ENCODE measurements at places on chromosomes 7 and 10.

DNA sequence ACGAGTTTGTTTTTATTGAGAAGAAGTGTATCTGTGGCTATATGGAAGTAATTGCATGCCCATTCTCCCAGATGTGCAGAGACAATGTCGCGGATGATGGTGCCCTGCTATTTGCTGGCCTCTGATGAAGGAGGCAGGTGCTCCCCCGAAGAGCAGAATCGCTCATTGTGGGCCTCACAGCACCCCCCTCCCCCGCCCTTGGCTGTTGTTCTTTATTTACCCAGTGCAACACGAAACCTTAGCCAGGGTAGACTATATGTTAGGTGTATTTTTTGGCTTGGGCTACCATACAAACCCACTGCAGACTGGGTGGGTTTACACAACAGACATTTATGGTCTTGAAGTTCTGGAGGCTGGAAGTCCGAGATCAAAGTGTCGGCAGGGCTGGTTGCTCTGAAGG, 3.4 kb upstream of the ADCY1 start:
- DNase-seq = no peak

DNA sequence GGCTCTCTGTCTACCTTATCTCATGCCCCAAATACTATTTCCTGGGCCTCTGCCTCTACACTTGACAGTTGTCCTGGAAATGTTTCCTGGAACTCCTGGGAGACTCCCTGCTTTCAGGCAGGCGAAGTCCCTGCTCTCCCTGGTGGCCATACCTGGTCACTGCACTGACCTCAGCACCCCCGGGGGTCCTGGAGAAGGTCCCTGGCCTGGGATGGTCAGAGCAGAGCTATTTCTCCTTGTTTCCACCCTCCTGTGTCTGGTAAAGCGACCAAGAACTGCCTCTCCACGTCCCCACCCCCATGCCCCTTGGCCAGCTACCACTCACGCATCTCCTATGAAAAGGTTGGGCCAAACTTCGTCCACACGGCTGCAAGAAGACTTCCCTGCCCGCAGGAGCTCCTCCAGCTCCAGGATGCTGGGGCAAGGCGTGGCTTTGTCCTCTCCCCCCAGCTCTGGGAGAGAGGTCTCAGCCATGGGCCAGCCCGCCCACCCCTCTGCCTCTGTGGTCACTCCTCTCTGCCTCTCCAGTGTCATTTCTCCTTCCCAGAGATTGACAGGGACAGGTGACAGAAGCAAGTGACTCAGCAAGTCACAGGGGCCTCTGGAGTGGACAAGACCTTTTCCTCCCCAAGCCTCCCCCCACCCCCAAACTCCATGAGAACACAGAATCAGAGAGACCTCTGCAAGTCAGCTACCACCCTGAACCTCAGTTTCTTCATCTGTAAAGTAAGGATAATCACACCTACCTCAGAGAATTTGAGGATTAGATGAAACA, 2.6 kb upstream of the SAMD8 start:
- peak; percentile 49 for DNase-seq

DNA sequence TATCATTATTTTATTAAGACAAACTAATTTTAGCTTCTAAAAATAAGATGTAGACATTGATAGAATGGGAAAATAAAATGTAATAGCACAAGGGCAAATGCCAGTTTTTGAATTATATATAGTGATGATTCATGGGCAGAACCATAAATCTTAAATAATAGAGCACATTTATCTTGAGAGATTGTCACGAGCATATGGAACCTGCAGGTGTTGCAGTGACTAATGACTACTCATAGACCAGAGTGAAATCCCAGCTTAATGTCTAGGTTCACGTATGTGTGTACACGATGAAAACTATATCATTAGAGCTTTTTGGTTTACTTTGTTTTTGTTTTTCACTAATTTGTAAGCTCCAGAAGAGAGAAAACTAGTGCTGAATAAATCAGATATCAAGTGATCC, 150.2 kb upstream of the CACNA2D1 start:
- peak; percentile 95 for DNase-seq

- DNase-seq = no peak
These were observed 22.1 kb upstream of the TBXAS1 start for GRCh38 chr7:139807009-139807408.

- peak; percentile 34 for DNase-seq
These were observed 11.5 kb upstream of the MALSU1 start for GRCh38 chr7:23287612-23288011.

DNA sequence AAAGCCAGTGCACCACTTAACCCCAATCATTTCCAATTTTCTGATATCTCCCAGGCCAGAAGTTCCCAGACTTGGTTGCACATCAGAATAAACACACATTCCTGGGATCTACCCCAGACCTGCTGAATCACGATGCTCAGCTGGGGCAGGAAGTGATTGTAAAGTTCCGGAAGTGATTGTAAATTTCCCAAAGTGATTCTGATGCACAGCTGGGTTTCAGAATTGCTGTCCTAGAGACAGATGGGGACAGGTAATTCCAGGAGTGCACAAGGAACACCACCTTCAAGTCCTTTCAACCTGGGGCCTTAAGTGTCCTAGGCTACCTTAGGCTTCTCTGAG, 104.2 kb upstream of the EEPD1 start:
- peak; percentile 13 for DNase-seq

- DNase-seq = no peak
These were observed 213.6 kb upstream of the INHBA start for GRCh38 chr7:41916450-41916927.

DNA sequence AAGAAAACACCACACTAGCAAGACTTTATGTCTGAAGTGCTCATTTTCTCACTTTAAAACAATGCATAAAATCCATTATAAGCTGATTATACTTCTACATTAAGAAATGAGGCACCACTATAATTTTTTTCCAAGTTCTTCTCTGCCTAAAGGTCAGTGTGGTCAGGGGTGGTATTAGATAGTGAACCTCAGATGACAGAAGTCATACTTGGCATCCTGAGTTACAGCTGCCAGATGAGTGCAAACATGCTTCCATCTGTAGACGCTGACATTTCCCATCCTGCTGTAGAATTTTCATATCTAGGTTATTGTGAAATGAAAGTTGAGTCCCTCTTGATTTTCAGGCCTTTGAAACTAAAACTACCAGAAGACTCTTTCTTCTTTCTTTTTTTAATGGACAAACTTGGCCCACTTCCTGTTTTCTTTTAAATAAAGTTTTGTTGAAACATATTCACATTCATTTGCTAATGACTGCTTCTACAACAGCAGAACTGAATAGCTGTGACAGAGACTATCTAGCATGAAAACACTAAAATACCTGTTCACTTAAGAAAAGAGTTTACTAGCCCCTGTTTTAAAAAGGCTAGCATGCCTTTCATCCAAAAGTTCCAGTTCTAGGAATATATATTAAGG, 900.8 kb downstream of the XPNPEP1 start:
- no peak for DNase-seq

DNA sequence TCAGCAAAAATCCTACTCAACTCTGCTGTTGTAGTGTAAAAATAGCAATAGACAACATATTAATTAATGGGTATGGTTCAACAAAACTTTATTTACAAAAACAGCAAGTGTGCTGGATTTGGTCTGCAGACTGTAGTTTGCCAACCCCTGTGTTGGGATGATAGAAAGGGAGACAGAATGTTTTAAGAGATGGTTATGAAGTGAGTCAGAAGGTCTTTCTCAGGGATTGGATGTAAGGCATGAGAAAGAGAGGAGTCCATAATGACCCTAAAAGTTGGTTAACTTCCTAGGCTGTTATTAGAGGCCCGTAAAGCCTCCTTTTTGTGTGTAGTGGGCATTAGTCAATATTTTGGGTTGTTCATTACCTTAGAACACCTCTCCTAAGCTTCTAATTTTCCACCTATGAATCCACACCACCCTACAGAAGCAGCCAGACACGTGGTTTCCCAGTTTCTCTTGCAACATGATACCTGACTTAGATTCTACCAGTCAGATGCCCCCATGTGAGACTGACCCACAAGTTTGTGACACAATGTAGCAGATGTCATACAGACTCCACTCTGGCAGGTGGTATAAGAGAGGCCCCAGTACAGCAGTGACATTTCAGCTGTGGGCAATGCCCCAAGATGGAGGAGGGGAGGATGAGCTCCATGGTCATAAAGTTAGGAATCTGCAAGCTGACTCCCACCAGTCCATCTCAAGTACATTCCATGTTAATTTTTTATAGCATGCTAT, 1015.6 kb downstream of the KCNMA1 start:
- DNase-seq = no peak

DNA sequence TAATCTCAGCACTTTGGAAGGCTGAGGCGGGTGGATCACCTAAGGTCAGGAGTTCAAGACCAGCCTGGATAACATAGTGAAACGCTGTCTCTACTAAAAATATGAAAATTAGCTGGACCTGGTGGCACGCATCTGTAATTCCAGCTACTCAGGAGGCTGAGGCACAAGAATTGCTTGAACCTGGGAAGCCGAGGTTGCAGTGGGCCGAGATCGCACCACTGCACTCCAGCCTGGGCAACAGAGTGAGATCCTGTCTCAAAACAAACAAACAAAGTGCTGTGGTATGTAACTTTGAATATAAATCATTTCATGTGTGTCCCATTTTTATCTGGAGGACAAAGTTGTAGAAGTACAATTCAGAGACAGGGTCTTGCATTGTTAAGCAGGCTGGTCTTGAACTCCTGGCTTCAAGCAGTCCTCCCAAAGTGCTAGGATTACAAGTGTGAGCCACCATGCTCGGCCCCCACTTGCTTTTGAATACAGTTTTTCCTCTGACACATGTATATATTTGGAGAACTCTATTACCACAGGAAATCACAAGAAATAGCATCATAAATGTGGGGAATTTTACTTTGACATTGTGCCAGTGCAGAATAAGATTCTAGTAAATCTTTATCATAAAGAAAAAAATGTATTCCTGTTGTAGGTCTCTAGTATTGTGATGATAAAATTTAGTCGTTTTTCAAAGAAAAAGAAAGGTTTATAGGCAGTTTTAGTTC, 32.6 kb downstream of the PTPN12 start:
- no peak for DNase-seq

DNA sequence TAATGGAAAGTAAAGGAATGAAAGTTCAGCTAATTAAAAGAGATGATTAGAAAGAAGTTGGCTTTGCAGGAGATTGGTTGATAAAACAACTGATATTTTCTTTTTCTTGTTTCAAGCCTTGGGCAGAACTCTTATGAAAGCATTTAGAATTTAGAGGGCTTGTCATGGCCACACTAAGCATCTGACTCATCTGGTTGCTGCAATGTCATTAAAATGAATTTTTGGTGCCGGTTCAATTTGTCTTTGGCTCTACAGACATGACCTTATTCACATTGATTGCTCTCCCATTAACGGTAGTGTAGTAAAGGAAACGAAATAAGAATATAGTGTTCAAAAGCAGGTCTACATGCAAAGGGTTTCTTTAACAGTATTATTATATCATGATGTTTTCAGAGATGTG, 1012.4 kb upstream of the C7orf33 start:
- DNase-seq = no peak

DNA sequence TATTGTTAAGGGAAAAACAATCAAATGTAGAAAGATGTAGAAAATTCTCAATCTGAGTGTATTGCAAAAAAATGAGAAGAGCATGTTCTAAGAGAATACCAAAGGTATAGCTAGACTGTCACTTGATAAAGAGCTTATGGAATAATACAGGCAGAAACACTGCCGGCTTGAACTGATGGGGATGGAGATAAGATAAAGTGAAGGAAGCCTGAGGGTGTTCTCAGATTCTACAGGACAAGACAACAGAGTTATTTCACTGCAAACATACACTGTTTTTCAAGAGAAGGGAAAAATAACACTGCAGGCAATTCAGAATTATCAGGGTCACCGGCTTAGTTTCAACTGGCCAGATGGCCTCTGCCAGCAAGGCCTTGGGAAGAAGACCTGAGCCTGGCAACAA, 80.0 kb downstream of the ZNF716 start:
- no peak for DNase-seq

DNA sequence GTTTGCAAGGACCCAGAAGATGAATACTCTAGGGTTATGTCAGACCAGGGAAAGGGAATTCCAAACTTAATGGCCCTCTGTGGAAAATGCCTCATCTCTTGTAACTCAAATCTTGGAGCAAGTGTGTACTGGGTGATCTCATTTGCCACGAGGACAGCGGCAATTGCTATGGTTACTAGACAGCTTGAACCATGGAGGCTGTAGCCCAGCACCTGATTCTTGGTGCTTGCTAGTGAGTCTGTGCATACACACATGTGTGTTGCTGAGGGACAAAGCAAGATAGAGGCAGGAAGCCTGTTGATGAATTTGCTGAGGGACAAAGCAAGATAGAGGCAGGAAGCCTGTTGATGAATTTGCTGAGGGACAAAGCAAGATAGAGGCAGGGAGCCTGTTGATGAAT, 58.6 kb upstream of the FEZF1 start:
- DNase-seq = no peak

GRCh38 chr7:81013083-81013817, 94.4 kb upstream of the SEMA3C start:
- peak; percentile 17 for DNase-seq

Measured in NCI-H69 (cell line).